ENCODE measurements at places on chromosomes 5 and 9.

DNA sequence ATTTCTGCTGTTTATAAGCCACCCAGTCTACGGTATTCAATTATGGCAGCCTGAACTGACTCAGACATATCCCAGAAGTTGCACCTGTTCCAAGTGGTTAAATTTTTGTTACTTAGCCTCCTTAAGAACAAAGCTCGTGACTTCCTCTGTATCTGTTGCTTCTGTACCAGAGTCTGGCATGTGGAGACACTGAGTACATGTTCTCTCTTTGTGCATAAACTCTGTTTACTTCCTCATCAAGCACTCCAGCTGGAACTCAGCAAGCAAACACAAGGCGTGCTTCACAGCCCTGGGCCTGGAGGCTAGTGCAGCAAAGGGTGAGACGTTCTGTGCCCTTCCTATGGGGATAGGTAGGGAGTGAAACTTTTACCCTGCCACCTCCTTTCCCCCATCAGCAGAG, 19.0 kb downstream of the C9orf152 start:
- no peak for DNase-seq

DNA sequence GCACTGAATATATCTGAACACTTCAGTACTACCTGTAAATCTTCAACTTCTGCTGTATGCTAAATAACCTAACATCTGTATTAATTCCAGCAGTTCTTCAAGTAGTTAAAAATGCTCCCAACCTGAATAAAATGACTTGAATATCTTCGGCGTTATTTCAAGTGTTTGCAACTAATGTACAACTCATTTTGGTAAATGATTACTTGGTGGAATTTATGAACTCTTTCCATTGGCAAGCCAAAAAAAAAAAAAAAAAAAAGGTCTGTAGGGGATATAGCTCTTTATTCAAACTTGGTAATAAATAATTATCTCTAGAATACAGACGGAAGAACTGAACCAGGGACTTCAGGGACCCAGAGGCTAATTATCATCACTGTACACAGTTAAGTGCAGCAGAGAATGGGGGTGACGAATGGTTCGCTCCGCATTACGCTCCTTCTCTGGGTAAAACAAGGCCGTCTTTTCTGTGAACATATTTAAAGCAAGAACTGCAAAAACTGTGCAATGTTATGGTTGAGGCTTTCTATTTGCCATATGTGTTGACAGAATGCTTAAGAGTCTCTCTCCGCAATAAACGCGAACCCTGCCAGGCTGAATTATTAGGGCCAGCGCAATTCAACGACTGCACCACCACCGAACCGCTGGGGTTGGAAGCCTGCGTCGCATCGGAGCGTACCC, 1.9 kb upstream of the ERBIN start:
- no peak for DNase-seq

GRCh38 chr9:22237497-22238363, 208.9 kb upstream of the DMRTA1 start:
- no peak for DNase-seq

DNA sequence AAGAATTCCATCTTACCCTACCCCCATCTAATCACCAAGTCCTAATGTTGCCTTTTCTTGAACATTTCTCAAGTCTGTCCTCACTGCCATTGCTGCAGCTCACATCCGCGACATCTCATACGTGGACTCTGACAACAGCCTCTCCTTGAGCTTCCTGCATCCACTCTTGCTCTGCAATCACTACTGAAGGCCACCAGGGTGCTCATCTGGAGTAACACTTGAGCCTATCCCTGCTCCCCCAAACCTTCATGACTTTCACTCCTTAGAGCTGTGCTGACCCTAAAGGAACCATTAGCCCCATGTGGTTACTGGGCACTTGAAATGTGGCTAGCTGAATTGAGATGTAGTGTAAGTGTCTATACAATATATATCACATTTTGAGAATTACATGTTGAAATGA, 46.4 kb upstream of the CTXN3 start:
- no peak for DNase-seq

- DNase-seq, result peak; percentile 32
These were observed 530 bp downstream of the BBLN start for GRCh38 chr9:128160603-128160987.

DNA sequence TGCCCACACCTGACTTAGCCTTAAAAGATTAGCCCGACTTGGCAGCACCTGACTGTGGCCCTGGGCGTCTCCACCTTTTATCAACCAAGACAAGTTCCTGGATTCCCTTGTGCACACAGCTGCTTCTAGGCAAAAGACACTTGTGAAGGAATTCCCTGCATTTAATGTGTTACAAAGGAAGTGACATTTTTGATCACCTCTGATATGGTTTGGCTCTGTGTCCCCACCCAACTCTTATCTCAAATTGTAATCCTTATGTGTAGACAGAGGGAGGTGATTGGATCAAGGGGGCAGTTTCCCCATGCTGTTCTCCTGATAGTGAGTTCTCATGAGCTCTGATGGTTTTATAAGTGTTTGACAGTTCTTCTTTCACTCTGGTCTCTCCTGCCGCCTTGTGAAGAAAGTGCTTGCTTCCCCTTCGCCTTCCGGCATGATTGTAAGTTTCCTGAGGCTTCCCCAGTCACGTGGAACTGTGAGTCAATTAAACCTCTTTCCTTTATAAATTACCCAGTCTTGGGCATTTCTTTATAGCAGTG, 2.6 kb upstream of the CPEB4 start:
- DNase-seq, result no peak

- DNase-seq, result no peak
These were observed 58.1 kb downstream of the KCNN2 start for GRCh38 chr5:114419959-114420358.

- no peak for DNase-seq
These were observed 4.4 kb upstream of the NDUFS4 start for GRCh38 chr5:53556001-53556400.

GRCh38 chr5:111172504-111172903, 51.7 kb upstream of the CAMK4 start:
- no peak for DNase-seq

- DNase-seq, result peak; percentile 80
These were observed 18.3 kb upstream of the NDST1 start for GRCh38 chr5:150489360-150490295.

GRCh38 chr9:132142924-132143323, 18.9 kb upstream of the NTNG2 start:
- no peak for DNase-seq

DNA sequence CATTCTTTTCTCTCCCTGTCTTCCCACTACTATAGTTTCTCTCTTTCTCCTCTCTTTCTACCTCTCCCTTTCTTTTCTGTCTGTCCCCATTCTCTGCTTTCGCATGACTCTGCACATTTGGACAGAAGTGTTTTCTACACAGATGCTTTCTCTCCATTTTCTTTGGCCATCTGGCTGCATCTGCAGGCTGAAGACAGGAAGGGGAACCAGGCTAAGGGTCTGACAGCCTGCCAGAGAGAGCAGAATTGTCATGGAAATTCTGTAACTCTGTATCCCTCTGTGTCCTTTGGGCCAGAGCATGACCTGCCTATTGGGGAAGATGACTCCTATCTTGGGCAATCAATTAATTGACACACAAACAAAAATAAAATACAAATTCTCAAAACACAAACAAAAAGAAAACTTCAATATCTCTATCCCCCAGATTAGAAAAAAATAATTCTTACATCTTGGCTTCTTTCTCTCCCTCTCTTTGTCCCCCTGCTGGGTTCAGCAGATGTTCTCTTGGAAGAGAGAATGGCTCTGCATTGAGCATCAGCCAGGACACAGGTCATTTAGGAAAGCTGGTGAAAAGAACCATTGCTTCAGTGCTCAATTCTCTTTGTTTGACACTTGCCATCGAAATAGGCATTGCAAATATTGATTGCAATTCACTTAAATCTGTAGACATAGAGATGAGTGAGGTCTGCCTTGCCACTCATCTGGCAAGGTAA, 415.9 kb upstream of the KLF4 start:
- peak; percentile 36 for DNase-seq

- DNase-seq, result no peak
These were observed 3.8 kb downstream of the SMARCA2 start for GRCh38 chr9:2018764-2019558.

- DNase-seq, result no peak
These were observed 170.5 kb downstream of the GABBR2 start for GRCh38 chr9:98538203-98538602.

DNA sequence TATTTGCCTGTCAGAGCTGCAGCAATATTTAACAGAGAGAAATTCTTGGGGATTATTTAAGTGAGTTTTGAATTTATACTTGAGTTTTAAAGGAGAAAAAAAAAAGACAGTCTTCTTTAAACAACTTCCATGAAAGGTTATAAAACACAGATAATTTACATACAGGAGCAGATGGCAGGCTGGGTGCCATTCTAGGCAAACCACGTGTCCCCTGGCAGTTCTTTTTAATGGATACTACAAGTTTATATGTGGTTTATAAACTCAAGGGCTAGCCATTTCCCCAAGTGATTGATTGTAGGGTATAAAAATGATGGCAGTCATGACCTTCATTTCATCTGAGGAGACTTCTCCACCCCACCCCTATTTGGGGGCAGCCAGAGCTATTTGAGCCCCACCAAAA, 166.6 kb downstream of the FSTL4 start:
- no peak for DNase-seq

- DNase-seq, result no peak
These were observed 89.6 kb downstream of the PTPRD start for GRCh38 chr9:10523164-10523563.

GRCh38 chr5:72191404-72191803, 84.1 kb downstream of the MAP1B start:
- no peak for DNase-seq

DNA sequence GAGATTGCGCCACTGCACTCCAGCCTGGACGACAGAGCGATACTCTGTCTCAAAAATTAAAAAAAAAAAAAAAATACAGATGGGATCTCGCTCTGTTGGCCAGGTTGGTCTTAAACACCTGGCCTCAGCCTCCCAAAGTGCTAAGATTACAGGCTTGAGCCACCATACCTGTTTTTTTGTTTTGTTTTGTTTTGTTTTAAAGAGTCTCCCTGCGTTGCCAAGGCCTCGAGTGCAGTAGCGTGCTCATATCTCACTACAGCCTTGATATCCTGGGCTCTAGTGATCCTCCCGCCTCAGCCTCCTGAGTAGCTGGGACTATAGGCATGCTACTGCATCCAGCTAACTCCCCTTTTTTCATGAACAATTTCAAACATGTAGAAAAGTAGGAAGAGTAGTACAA, 7.2 kb downstream of the ATP6V0E1 start:
- DNase-seq, result no peak

DNA sequence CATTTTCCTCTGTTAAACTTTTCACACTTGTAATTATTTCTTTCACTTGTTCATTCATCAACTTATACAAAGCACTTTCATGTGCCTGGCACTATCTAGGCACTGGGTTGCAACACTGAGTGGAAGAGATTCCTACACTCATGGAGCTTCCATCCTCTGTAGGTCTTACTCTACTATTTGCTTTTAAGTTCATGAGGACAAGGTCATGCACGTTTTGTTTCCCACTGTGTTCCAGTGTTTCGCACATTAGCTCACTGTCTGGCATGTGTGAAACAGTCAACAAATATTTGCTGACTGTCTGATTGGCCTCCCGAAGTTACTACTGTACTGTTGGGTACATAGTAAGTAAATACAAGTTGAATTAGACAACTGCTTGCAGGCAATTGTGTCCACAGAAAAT, 87.9 kb upstream of the IFNK start:
- DNase-seq, result no peak

- DNase-seq, result peak; percentile 73
These were observed 9.9 kb downstream of the LEAP2 start for GRCh38 chr5:132883261-132883834.

DNA sequence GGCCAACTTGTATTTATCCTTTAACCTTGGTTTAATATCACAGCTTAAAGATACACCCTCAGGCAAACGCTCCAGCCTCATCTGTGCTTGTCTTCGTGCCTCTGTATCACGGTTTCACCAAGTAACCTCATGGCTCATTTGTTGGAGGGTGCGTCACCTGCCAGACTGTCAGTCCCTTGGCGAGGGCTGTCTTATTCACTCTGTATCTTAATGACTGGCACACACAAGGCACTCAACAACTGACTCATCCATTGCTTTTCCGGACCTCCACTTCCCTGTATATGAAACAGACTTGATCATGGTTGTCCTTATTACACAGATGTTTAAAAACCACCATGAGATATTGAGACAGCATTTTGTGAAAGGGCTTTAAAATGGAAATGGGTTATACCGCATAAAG, 28.0 kb downstream of the LCP2 start:
- no peak for DNase-seq

DNA sequence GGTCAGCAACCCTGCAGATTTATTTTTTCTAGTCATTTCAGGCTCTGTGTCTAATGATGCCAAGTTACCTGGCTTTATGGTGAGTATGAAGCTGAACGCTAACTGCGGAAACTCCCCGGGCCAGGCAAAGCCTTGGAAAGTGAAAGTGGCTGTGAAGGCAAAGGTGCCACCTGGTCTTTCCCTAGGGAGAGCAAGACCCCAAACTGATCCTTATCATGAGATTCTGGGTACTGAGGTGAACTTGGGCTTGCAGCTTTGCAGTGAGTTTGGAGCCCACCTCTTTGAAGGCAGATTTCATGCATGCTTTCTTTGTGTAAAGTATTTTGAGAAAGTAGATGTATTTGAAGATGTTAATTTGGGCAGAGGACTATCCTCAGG, 63.3 kb downstream of the CARTPT start:
- DNase-seq, result no peak

DNA sequence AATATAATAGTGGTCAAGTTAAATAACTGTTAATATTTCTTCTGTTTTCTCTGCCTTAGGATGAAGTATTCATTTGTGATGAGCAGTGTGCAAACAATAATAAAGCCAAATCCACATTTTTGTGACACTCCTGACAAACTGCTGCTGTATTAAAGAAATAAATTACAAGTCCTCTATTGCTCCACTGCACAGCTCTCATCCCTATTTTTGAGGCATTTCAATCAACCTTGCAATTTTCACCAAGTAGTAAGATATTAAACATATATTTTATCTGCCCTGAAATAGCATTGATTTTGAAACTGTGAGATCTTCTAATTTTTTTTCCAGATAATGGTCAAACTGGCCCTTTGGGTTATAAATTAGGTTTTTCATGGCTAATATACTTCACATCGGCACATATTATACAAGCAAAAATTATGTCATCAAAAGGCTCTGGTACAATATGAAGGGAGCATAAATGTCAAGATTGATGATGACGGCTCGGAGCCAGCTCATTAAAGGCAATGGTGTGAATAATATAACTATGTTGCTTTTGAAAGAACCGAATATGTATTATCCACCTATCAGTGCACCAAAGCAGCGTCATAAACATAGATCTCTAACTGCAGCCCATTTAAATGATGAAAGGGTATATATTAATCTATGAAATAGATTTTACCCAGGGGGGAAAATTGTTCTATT, 764.9 kb downstream of the DNAH5 start:
- no peak for DNase-seq

GRCh38 chr9:117030254-117030768, 343.2 kb downstream of the TRIM32 start:
- DNase-seq, result peak; percentile 67

- no peak for DNase-seq
These were observed 282.6 kb downstream of the IRX1 start for GRCh38 chr5:3878267-3878666.

Measured in putamen (tissue), 1 donor.